ENCODE measurements at places on chromosomes 3 and 15.

DNA sequence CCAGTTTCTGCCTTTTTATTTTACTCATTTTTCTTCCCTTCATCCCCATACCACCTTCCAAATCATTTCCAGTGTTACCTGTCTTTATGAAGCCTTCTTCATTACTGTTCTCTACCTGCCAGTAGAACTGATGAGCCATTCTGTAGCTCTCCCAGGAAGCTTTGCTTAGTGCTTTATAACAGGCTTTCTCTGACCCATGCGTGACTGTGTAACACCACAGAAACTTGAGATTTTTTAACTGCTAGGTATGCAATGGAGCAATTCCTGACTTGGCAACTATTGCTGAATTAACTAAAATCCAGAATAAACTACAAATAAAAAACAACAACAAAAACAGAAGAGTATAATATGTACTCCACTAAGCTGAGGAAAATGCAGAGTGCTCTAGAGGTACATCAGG, 289.2 kb downstream of the ROBO1 start:
- no peak for DNase-seq

DNA sequence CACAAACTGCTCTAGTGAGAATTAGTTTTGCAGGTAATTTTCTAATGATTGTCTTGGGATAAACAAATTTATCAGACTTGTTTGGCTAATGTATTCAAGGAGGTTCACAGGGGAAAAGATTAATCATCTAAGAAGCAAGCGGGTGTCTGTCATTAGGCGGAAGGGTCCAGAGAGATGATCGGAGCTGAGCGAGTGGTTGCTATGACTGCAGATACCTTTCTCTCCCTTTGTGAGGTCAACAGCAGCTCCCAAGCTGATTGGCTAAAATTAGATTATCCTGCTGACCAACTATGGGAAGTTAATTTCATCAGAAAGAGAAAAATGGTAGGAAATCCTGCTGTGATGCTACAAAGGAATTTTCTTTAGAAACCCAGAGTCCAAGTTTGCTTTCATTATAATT, 276.0 kb downstream of the SOX2 start:
- no peak for DNase-seq

- no peak for DNase-seq
Observed at GRCh38 chr15:86044981-86045380, 34.7 kb upstream of the AGBL1 start.

DNA sequence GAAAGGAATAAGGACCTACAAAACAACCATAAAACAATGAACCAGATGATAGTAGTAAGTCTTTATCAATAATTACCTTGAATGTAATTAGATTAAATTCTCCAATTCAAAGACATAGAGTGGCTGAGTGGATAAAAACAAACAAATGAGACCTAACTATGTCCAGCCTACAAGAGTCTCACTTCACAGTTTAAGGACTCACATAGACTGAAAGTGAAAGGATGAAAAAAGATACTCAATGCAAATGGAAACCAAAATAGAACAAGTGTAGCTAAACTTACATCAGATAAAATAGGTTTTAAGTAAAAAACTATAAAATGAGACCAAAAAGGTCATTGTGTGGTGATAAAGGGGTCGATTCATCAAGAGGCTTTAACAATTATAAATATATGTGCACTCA, 21.9 kb upstream of the NR1I2 start:
- no peak for DNase-seq

GRCh38 chr3:9957214-9957613, 5.0 kb upstream of the PRRT3 start:
- DNase-seq, result no peak

DNA sequence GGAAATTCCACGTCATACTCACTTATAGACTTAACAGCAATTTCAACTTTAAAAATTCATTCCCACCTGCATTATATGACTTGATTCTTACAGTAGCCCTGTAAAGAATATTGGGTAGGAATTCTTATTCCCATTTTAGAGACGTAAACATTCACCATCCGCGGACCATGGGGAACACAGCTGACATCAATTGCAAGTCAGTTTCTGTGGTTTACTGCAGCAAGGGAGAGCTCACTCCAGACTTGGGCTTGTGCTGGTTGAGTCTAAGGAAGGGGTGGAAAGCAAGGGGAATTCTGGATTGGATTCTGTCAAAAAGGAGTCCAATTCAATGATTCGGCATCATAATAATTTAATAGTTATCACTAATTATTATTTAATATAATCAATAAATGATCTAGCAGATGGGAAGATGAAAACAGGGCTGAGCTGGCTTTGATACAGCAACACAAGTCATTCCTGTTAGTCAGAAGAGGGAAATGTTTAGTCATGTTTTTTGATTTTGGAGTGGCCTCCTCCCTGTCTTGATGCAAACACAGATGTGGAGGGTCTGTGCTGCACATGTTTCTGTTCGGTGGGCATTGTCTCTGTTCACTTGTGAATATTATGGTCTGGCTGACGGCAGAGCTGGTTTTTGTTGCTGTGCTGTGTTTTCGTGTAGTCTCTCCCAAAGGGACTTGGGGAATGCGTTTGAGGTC, 9.7 kb downstream of the LIPC start:
- DNase-seq, result no peak

- no peak for DNase-seq
Observed at GRCh38 chr15:47517737-47518136, 199.6 kb upstream of the SEMA6D start.

- no peak for DNase-seq
Observed at GRCh38 chr15:57337868-57338411, 38.4 kb upstream of the CGNL1 start.

DNA sequence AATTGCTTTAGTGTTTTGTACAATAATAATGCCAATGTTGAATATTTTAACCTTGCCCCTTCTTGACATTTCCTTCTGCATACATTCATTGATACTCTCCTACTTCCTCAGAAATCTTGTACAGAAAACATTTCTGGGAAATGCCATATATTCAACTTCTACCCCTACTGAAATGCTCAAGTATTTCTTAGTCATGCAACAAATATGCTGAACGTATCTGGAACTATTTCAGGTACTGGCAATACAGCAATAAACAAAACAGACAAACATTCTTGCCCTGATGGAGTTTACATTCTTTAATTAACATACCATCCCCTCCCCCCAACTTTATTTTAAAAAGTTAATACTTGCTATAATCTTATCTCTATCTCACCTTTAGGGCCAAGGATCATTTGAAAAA, 147.2 kb downstream of the STAG1 start:
- no peak for DNase-seq

DNA sequence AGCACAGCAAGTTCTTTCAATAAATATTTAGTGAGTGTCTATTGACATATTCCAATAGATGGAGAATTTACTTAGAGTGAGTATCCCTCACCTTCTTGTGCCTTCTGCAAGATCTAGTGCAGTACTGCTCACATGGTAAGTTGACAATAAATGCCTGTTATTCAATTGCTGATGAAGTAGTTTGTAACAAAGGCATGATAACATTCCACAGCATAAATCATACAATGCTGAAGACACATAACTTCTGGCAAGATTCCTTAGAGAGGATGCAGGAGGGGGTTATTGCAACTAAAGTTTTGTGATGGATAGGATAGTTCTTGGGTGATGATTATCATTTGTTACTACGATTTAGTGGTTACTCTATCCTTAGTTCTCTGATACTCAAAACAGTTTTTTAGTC, 112.2 kb upstream of the RBMS3 start:
- DNase-seq, result no peak

GRCh38 chr3:11600501-11601282, 43.0 kb downstream of the VGLL4 start:
- DNase-seq, result no peak

DNA sequence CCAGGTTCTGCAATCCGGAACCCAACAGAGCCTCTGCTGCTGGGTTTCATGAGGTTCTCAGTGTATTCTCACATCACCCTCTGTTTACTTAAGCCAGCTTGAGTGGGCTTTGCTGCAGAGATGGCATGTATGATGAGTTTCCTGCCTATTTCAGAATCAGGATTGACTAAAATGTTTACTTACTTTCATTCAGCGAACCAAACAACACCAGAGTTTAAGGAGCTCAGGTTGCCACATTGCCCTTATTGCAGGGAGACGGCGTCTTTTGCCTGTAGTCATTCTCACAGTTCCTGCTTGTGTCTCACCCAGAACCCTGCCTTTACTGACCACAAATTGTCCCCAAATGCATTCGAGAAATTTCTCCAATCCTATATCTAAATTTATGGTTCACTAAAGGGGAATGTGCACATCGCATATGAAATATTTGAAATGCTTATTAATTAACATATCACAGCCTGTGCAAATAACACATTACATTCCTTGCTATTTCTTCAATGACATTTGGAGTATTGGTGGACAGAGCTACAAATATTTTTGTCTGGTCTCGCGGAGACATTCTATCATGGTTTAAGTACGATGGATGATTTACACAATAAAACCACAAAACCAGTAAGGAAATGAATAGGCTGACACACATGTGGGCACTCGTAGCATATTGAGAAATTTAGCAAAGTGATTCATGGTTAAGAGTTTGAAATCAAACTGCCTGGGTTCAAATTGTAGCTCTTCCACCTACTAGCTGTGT, 377.2 kb upstream of the CFAP20DC start:
- DNase-seq, result no peak

DNA sequence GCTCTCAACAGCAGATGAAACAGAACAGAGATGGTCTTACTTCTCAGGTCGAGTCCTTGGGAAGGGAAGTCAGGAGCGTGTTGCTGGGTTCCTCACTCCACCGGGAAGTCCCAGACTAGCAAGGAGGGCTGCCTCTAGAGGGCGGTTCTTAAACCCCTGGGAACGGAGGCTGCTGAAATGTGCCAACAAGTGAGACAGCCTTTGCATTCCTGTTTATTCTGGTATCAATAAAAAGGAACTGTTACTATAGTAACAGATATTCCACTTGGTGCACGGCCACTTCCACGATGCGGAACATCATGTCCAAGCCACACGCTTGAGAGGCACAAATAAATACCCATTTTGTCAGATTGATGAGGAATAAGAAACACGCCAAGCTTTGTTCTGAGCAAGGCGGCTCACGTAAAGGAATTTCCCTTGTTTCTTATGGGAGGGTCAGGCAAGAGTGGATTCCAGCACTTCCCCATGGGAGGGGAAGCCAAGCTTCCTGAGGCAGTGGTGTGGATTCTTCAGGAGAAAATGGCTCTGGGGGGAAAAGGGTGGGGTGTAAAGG, at the start of gene FAM107A:
Gene FAM107A, minus strand, starts transcription at position 123 of the 553 bp plus-strand sequence. CDS start 7,531 bp downstream, outside the sequence.
- DNase-seq, result no peak

GRCh38 chr3:122508135-122508914, 6.4 kb downstream of the KPNA1 start:
- no peak for DNase-seq

DNA sequence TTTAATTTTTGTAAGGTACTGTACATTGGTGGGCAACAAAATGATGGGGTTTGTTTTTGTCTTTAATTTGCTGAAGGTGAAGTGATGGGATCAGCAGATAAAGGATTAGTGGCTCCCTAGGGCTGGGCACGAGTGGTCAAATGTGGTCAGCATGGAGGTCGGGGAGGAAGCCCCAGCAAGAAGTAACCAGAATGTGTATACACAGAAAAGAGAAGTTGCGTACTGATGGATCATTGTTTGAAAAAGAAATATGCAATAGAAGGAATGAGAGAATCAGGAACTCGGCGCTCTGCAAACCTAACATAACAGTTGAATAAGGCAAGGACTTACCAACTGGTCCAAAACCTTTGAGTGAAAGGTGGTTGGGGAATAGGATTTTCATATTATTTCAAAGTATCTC, 1.5 kb downstream of the TMOD2 start:
- DNase-seq, result no peak

DNA sequence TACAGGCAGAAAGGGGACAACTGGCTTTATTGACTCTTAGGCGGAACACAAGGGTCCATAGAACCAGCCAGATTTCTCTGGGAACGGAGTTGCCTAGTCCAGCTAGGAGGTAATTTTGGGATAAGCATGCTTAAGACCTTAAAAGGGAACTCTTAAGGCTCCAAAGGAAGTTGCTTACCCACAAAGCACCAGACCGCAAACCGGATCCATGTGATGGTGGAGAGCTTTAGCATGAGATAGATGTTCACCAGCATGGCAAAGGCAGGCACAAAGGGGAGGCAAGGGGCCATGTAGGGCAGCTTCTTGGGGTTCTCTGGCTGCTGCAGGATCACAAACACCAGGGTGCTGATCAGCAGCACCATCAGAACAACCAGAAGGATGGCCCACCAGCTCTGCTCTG, 61.4 kb downstream of the CLDN11 start:
- no peak for DNase-seq

DNA sequence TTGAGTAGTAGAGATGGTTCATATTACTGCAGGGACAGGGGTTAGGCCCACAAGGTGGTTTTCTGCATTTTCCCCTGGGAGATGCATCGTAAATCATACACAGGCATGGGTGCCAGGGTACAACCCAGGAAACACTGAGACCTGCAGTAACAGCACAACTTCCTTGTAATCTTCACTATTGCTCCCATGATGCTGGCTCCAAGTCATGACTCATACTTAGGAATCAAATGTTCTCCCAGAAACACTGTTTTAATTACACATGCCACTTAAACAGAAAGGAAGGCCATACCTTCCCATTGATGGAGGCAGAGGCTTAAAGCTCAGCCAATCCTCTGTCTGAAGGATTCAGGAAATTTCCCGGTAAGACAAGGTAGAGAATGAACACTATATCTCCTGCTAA, 106.5 kb downstream of the ERC2 start:
- DNase-seq, result no peak

DNA sequence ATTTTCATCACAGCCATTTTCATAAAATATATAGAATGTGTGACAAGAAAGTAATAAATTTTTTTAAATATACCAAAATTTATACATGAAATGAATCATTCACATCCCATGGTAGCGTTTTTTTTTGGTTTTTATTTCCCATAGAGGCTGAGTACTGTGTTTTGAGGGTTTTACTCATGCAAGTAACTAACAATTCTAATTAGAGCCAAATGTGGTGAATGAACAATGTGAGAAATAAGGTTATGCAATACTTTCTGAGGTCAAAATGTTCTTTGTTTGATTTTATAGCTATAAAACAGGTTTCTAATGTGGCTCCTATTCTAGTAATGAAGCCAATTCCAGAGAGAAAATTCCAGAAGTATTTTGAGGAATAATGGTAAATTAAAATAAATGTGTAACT, 386.8 kb downstream of the TBC1D5 start:
- DNase-seq, result no peak

DNA sequence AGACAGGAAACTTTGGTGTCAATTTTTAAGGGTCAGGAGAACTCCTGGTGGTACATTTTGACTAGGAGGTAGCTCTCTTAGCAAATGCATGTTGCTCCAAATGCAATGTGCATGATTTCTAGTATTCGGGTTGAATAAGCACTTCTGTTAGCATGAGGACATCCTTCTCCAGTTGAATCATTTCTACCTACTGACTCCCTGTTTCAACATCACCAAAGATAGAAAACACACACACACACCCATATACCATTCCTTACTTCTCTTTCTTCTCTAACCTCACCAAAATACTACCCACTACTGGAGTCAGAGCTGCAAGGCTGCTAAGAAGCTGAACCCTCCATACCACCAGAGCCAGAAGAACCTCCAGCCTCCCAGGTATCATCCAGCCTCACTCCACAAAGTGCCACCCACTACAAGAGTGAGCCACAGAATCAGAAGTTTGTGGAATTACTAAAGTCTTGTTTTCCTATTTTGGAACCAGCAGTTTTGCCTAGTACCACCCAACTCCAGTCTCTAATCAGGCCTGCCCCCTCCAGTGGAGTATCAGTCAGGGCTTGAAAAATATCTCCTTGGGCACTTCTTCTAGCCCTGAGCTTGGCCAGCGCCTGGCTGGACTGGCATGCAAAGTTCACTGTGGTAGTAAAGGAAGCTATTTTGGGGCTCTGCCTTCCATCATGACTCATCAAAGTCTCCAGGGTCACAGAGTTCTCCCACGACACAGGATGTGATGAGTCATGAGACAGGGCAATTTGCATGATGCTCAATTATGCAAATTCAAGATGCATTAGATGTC, 110.3 kb downstream of the CYP19A1 start:
- DNase-seq, result no peak

All from activated T-cell treated with anti-CD3 and anti-CD28 coated beads for 4 hours (primary cell).